ENCODE measurements at places on chromosomes 1 and 21.

DNA sequence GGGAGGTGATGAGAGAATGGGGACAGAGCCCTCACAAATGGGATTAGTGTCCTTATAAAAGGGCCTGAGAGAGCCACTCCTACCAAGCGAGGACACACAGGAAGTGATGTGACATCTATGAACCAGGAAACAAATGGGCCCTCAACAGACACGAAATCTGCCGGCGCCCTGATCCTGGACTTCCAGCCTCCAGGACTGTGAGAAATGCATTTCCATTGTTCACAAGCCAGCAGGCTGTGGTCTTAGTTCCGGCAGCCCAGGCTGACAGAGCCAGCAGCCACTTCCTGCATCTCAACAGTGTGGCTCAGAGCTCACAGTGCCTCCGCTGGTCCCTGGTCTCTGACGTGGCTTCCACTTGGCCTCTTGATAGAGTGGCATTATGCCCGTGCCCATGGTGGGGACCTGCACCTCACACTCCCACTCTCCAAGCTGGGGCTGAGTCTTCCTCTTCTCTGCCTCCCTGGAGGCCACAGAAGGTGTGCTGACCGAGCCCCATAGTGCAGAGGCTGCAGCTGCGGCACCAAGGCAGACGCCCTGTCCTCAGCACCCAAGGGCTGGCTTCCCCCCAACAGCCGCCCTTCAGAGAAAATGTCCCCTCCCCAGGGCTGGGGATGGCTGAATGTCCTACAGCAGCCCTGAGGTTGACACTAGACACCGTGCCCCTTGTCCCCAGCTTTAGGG lies 44.9 kb downstream of the ACOT7 start:
- DNase-seq, result peak; percentile 21

DNA sequence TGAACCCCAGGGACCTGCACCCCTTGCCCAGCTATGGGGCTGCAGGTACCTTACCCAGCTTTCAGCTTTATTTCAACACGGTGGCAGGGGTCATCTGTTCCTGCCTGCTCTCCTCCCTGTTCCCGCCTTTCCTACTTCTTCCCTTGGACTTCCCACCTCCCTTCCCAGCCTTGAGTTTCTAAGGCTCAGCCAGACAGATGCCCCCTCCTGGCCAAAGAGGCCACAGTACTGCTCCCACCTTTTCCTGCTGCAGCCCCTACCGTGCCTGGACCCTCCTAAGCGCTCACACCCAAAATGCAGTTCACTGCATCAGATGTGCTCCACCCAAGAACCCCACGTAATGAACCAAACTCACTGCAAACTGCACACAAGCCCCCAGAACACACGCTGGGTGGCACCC lies 7.7 kb downstream of the NOC2L start:
- no peak for DNase-seq

DNA sequence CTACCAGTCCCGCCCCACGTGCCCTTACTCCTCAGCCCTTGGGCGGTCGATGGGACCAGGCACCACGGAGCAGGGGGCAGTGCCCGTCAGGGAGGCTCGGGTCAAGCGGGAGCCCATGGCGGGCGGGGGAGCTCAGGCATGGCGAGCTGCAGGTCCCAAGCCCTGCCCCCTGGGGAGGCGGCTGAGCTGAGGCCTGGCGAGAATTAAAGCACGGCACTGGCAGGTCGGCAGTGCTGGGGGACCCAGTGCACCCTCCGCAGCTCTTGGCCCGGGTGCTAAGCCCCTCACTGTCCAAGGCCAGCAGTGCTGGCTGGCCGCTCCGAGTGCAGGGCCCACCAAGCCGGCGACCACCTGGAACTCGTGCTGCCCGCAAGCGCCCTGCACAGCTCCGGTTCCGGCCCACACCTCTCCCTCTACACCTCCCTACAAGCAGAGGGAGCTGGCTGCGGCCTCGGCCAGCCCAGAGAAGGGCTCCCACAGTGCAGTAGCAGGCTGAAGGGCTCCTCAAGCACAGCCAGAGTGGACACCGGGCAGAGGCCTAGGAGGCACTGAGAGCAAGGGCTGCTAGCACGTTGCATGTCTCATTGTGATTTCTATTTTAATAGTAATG lies 166.8 kb upstream of the FMN2 start:
- DNase-seq, result no peak

GRCh38 chr1:215198021-215198420 lies 115.5 kb downstream of the KCNK2 start:
- no peak for DNase-seq

GRCh38 chr1:110188035-110188618 lies 22.0 kb upstream of the KCNC4 start:
- no peak for DNase-seq

- no peak for DNase-seq
Observed at GRCh38 chr1:31662463-31662862, 17.8 kb upstream of the PEF1 start.
